ENCODE measurements at places on chromosomes 16 and 17.

- DNase-seq, result no peak
Observed at GRCh38 chr16:27199736-27200135, 3.6 kb upstream of the KDM8 start.

DNA sequence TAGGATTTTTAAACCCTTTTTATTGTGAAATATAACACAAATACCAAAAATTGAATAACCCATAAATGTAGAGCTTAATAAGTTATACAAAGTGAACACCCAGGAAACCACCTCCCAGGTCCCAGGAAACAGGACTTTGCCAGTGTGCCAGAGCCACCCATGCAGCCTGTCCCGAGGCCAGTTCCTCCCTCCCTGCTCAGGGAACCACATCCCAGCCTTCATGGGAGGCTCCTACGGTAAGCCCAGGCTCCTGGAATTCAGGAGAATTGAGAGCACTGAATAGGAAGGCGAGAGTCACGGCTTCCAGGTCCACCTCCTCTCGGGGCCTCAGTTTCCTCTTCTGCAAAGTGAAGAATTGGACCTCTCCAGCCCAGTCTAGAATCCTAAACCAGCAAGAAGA is 178.2 kb downstream of the TMEM132E start:
- no peak for DNase-seq

DNA sequence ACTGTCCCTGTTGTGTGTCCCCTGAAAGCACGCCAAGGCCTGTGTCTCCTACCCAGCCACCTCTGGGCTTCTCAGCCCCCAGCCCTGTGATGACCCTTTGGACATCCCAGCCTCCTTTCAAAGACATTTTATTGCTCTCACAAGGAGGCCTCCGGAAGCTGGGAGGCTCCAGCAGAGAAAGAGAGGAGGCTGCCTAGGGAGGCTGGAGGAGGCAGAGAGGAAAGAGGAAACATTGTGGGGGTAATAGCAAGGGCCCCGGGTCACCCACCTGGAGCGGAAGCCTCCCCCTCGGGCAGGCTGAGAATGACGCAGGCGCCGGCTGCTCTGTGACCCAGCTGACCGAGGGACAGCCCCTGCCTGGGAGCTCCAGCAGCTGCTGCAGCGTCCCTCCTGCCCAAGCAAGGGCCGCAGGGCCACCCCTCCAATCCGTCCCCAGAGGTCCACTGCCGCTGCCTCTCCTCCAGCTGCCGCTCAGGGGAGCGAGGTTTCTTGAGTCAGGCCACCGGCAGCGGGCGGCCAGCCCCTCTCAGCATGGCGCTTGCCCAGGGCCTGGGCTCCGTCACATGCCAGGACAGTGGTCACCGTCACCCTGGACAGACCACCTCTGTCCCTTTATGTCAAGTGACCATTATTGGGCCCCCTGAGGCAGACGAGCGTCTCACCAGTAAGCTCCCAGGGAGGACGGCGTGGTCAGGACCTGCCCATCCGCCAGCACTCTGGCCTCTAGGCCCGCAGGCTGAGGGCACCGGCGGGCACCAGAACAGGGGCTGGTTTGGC is 29.3 kb downstream of the ACTG1 start:
- no peak for DNase-seq

- DNase-seq, result no peak
Observed at GRCh38 chr17:28219771-28220170, 99.2 kb upstream of the TMEM97 start.

DNA sequence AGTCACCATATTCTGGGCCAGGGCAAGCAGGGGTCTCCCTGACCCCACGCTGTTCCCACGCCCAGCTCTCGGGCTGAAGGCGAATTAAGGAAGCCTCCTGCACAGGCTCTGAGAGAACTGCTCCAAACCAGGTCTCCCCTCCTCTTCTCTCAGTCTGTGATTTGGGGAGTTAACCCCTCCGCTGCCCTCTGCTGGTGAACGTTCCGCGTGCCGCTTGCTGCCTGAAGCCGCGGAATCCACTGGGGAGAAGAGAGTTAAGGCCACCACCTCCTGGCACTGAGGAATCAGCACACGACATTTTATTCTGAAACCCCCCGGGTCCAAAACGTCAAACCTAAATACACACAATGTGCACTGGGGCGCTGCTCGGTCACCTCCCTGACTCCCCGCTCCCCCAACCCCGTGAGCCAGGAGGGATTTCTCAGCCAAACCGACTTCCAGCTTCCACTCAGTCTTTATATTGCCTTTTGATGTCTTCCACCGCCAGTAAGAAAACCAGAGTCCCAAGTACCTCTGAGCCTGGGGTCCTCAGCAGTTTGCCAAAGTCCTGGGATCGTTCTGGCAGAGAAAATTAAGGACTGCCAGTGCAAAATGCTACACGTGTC is 54.4 kb upstream of the RCVRN start:
- DNase-seq, result no peak

DNA sequence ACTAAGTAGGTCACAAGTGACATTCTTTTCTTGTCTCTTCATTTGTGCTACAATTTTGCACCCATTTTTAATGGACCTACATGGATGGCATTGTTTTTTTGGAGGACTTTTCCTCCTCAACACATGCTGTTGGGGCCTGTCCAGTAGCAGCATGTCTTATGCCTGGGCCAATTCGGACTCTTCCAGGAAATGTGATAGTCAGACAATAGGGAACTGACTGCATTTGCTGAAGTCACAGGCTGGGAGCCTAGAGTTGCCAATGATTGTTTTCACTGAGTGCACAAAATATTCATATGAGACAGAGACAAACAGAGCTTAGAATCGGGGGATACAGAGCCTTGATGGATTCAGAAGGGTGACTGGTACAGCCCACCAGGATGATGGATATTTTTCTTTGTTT is 867.3 kb upstream of the GOT2 start:
- no peak for DNase-seq

- no peak for DNase-seq
Observed at GRCh38 chr16:28301154-28301553, 8.8 kb downstream of the SBK1 start.

DNA sequence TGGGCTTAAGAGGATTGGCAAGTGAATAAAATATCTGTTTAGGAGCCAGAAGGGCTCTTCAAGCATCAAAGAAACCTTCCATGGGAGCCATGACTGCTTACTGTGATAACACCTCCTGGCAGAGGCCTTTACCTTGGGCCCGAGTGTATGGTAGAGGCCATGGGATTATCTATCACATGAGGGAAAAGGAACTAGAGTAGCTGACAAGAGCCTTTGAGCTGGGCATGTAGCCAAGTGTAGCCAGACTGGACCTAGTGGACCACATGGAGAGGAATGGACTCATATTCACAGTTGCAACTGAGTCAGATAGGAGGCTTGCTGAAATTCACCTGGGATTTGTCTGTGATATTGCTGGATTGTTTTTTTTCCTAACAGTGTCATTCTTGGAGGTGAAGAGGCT is 276.0 kb upstream of the ZFHX3 start:
- no peak for DNase-seq

DNA sequence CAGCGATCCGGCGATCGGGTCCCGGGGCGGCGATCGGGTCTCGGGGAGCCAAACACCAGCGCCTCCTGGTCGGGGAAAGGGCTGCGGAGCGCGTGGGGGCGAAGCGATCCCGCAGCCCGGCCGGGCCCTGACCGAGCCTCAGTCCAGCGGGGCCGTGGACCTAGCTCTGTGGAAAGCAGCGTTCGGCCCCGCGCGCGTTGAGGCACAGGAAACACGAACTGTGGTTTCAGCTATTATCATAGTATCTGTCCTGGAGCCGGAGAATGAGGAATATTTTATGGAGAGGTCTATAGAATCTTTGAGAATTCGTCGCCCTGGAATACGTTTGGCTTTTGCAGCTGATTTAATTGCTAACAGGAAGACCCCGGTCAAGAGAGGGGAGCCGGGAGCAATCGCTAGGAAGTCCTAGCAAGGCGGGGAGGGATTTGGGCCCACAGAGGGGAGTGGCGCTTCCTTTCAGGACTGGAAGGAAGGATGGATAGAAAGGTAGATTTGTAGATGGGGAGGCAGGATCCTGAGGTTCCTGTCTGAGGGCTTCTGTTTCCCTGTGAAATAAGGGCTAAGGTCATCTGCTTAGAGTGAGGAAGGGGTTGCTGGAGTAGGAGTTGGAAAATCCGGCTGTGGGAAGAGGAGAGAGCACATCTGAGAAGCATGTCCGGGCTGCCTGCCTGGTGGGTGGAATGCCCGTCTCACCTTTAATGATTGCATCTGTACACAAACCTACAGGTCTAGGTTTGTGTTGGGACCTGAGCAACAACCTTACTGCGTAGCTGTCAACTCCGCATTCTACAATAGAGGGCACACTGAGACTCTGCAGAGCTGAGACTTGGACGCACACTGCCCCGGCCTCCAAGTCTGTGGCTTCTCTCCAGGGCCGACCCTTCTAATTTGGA is 770 bp downstream of the CCNF start:
- no peak for DNase-seq

DNA sequence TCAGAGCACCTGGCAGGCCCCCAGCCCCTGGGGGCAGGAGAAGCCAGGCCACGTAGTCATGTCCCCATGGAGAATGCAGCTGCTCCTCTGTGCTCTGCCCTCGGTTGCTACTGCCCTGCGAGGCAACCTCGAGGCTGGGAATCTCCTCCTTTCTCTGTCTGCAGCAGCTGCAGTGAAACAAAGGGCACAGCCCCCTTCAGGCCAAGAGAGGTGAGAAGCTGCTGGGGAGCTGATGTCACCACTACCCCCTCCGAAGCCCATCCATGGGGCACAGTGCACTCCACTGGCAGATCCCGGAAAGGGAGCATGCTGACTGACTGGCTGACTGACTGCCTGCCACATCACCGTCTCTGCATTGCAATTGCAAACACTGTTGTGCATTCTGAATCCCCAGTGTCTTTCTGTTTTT is 103.7 kb downstream of the GRIN2A start:
- no peak for DNase-seq

DNA sequence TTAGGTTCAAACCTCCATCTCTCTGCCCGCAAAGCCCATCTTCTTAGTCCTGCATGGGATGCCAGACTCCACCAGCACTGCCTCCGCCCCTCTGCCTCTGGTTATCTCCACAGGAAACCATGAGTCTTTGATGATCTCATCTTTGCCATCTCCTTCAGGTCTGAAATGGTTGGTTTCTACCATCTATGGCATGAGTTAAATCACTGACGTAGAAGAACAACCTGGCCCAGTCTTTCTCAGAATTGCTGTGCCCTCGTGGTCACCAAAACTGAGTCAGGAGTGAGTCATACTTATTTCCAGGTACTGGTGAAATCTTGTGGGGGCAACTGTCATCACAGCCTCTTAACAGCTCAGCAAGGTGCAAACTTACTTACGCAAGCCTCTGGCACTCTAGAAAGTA is 468.7 kb upstream of the C16orf82 start:
- no peak for DNase-seq

GRCh38 chr17:74744349-74744713 is 4.1 kb upstream of the NHERF1 start:
- DNase-seq, result no peak

DNA sequence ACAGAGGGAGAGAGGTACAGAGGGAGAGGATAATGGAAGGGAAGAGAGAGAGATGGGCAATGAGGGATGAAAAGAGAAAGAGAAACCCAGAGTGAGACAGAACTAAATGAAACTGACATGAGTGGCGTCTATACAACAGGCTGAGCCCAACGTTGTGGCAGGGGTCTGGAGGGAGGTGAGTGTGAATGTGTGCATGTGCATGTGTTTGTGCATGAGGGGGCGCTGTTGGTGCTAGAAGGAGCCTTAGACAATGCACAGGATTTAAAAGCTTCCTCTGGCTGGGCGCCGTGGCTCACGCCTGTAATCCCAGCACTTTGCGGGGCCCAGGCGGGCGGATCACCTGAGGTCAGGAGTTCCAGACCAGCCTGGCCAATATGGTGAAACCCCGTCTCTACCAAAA is 454.8 kb upstream of the CDH11 start:
- no peak for DNase-seq

DNA sequence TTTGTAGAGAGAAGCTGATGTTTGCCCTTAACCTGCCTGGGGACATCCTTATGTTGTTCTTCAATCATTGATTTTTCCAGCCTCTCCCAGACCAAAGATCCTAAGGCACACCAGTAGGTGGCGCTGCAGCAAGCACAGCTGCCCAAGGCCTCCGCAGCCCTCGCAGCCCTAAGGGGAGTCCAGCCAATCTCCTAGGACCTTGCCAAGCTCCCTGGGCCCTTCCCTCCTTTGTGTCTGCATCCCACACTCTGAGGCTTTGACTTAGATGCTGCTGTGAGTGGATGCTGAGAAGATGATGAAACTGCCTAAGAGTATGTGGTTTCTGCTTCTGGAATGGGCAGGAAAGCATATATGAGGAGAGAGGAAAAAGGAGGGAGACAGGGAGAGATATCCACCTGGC is 47.1 kb downstream of the SPACA3 start:
- DNase-seq, result no peak

- DNase-seq, result no peak
Observed at GRCh38 chr17:69323806-69324205, 3.1 kb downstream of the ABCA5 start.

DNA sequence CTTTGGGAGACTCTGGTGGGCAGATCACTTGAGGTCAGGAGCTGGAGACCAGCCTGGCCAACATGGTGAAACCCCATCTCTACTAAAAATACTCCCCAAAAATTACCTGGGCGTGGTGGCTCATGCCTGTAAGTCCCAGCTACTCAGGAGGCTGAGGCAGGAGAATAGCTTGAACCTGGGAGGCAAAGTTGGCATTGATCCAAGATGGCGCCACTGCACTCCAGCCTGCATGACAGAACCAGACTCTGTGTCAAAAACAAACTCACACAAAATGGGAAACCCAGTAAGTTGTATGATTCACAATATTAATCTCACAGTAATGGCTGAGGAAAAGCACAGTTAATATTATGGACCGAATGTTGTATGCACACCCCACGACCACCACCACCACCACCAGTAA is 24.3 kb downstream of the WSB1 start:
- DNase-seq, result no peak

DNA sequence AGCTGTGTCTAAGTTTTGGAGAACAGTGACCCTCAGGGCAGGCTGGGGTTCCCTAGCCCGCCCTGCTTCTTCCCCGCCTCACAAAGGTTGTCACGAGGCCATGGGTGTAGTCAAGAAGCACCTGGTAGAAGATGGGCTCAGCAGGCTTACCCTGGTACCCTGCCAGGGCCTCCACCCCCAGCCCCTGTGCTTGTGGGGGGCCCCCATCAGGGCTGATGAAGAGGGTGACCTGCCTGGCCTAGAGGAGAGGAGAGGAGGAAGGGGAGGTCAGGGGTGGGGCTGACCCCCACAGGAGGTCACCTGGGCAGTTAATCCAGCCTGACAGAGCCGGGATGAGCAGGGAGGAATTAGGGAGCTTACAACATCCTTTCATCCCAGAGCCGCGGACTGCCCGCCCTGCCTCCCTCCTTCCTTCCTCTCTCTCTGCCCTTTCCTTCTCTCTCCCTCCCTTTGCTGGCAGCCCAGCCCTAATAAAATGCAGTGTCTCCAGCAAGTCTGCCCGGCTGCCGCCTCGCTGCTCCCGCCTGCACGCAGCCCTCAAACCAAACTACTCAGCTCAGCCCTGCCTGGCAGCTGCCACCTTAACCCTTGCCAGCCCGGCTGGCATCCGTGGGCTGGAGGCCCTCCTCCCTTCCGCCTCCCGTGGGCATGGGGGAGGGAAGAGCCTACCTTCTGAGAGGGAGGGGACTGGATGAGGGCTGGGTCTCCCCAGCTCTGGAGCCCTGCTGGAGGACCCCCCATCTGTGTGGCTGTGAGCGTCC is 7.2 kb downstream of the DLX3 start:
- DNase-seq, result no peak
